ENCODE measurements at places on chromosomes 2 and 18.

GRCh38 chr18:42706618-42707017 is 408.9 kb downstream of the RIT2 start:
- no peak for DNase-seq

DNA sequence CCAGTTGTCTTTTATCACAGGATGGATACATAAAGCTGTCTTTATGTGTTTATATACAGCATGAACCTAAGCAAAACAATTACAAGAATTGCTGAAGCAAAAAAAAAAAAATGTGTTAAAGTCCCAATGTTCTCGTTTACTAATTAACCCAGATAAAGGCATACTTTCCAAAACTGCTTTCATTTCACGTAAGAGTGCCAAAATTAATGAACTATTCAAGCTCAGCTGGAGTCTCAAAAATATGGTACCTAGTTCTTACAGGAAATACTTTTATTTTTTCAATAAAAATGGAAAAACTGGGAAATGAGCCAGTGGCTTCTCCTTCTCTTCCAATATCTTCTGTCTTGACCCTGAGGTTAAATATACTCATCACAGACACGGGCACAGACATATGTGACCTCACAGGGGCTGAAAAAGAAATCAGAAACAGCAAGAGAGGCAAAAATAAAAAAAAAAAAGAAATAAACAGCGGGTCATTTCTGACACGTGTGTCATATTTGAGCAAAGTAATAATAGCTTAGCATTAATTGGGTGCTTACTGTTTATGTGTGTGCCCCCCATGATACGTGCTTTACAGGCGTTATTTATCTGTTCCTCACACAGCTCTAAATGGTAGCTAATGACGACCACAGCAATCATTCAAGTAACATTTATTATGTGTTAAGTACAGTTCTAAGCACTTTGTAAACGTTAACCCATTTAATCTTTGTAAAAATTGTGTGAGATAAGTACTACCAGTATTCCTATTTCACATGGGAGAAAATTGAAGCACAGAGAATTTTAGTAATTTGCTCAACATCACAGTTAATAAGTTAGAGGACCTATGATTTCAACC is 158.0 kb upstream of the MMADHC start:
- no peak for DNase-seq

DNA sequence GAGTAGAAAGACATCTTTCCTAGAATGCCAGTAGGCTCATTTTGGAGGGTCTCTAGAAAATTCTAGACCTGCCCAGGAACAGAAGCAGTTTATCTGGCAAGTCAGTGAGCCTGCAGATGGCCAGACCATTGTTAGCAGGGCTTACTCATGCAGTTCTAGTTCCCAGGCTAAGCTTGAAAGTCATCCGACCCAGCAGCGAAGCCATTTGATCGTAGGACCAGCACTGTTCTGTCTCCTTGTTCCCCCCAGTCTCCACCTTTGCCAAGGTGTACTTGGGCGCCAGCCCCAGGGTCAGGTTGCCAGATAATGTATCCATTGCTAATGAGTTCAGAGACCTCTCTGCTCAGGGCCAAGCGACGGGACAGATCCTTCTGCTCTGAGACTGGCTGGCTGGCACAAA is 70.1 kb downstream of the EPAS1 start:
- DNase-seq, result no peak

DNA sequence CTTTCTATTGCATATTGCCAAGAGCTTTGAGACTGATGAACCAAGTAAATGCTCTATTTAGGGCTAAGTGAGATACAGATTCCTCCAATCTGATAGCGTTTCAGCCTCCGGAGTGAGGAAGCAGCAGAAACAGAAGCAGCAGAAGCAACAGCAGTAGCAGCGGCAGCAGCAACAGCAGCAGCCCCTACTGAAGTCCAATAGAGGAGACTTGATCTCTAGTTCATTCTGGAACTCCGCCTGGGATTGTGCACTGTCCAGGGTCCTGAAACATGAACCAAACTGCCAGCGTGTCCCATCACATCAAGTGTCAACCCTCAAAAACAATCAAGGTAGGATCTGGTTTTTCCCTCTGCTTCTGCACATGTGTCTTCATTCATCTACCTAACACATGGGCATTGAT is at the start of gene DPP10:
Gene DPP10 (plus strand): TSS at position 132 of the 400 bp plus-strand sequence.
- DNase-seq, result no peak

DNA sequence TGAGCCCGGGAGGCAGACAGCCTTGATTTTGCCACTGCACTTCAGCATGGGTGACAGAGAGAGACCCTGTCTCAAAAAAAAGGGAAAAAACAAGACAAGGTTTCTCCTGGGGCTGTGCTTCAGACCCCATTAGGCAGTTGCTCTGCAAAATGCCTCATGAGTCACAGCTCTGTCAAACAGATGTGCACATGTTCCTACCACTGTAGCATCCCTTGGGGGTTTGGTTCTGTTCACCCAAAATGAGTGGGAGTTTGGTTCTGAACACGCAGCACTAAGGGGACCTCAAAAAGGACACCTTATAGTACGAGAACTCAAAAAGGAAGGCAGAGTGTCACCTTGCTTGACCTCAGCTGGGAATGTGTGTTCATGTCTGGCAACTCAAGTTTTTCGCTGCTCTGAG is 134.9 kb downstream of the RPIA start:
- DNase-seq, result no peak

GRCh38 chr2:64213532-64214275 is 69.5 kb upstream of the PELI1 start:
- no peak for DNase-seq

DNA sequence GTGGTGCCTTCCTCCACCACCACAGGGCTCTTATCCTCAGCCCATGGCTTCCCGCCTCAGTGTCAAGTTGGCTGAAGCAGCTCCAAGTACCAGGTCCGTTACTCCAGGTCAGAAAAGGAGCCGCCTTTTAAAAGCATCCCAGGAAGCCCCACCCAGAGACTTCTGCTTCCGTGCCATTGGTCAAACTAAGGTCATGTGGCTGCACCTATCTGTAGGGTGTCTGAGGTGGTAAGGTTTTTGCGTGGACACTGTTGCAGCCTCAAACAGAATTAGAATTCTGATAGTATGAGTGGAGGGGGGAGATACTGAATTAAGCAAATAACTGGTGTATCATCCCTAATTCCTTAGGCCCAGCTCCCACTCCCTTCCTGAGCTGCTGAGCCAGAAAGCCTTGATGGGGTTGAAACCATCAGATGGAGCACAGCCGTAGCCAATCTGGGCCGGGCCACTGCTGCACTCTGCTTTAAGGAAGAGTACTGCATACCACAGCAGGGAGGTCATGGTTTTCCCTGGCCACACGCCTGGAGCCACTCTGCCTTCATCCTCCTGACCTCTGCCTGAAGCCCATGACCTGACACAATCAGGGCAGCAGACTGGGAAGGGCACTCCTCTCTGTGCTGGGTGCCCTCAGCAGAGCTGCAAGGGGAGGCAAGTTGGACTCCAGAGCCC is 8.4 kb downstream of the TMEM247 start:
- DNase-seq, result no peak

- DNase-seq, result no peak
Measured at GRCh38 chr2:102030855-102031527, 39.2 kb downstream of the IL1R2 start.

DNA sequence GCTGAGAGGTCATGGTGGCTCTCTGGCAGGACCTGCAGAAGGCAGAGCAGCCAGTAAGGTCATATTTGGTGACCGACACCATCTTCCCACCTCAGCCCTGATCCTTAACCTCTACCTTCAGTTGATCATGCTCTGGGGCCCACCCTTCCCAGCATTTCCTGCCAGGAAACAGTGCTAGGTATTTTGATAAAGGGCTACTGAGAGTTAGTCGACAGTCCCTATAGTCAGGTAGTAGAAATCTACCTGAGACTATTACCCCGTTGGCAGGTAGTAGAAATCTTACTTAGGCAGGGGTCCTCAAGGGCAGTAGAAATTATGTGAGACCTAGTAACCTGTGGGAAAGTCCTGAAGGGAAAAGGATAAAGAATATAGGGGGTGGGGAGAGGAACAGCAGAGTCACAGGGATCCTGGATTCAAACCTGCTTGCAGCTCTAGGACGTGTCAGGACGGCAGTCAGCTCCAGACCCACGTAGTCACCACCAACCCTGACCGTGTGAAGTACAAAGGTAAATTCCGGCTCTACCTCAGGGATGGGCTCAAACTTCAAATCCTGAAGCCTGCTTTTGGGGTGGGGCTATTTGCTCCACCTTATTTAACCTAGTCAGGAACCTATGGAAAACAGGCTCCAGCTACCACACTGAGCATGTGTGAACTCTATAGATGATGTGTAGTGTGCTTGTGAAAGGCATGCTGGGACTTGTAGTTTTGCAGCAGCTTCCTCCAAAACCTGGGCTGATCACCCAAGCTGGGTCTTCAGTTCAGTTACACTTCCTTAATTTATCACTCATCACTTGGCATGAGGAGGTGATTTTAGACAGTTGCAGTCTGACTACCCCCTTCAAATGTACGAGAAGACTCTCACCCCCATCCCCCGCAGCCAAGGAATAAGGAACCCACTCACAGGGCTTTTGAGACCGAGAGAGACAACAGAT is at the start of gene DQX1:
Gene DQX1 (minus strand): TSS at position 515 of the 932 bp plus-strand sequence. CDS start 502 bp downstream, at position 13.
- DNase-seq, result no peak

DNA sequence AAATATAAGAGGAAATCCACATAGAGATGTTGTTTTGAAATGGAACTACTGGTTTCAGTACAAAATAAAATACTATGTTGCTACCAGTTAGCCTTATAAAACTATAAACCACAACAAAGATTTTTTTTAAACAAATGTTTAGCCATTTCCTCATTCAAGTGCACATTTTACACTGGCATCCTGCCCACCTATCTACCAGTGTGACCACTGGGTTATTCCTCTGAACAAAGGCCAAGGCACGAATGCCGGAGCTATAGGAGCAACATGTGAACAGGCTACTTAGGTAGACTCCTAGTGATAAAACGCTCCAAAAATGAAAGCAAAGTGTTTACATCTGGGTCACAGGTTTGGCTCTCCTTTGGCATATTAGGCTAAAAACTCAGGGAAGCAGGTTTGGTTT is 31.8 kb upstream of the SULT1C4 start:
- DNase-seq, result no peak

DNA sequence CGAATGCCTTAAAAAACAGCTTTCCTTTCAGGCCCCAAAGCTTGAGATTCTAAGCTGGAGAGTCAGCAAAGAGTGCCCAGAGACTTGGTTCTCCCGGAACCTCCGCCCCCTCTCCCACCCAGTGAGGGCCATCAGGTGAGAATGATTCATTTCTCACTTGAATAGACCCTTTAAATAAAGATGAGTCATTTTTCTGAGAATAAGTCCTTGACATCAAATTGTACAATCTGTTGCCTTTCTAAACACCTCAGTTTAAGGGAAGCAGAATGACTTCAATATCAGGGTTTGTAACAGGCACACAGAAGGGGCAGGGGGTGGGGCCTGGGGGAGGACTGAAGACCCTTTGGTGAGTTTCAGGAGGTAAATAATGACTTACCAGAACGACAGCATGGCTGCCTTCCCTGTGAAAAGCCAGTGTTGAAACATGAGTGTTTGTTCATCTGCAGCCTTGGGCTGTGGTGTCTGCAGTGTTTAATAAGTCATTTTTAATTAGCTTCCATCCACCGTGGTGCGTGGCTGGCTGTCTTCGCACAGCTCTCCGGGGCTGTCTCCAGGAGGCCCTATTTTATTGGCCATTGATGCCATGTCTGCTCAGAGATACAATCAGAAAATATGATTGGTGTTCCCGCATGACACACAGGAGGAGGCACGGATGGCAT is 134.9 kb upstream of the ZNF236 start:
- no peak for DNase-seq

- no peak for DNase-seq
Measured at GRCh38 chr2:223161873-223162458, 110.0 kb downstream of the KCNE4 start.

- no peak for DNase-seq
Measured at GRCh38 chr2:54520687-54521086, 64.6 kb downstream of the SPTBN1 start.

DNA sequence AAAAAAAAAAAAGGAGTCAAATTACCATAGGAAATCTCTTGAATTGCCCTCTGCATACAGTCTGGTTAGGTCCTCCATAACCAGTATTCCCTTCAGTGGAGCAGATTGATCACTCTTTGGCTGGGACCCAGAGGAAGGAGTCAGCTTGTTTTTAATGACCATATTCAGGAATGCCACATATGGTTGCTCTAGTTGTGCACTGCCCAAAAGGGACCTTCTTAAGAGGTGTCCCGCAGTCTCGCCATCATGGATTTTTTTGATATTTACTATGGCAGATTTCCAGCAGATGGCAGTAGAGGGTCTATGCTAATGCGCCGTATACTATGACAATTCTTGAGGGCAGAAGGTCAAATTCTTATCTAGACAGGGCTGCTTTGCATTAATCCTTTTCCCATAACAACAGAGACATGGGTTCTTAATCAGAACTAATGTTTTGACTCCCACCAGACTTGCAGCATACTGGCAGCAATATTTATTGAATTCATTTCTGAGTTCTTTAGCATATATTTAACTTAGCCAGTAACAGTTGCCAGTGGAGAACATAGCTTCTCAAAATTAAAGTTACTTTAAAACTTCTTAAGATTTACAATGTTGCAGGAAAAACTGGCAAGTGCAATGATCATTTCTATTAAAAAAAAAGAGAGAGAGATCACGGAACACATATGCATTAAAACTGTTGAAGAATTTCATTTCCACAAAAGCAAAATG is 31.8 kb upstream of the INPP4A start:
- peak; percentile 31 for DNase-seq

- no peak for DNase-seq
Measured at GRCh38 chr2:120551522-120551921, 184.1 kb upstream of the GLI2 start.

DNA sequence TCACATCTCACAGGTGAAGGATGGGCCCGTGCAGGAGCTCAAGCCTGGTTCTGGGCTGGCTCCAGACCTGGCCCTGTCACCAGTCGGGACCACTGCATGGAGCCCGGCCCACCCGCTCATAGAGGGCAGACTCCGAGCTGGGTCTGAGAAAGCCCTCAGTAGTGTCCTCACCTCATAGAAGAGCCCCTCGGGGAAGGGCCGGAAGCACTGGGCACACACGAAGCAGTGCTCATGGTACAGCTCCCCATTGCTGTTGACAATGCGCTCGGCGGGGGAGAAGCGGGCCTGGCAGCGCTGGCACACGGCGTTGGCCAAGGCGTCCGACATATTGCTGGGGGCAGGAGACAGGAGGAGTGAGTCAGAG is 11.3 kb downstream of the GPR17 start:
- no peak for DNase-seq

DNA sequence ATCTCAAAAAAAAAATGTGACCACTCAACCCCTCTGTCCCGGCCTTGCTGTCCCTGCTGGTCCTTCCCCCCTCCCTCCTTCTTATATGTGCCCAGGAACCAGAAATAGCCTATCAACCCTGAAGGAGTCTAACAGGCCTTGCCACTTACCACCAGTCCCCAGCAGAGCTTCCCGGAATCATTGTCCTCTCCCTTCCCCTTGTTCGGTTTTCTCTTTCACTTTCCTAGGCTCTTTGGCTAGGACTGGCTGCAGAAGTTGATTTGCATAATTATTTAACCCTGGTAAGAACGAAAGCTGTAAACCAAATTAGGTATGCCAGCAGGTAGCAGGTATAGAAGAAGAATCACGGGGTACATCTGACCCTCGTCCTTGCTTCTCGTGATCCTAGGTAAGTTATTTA is 72.6 kb upstream of the ZNF532 start:
- DNase-seq, result no peak

DNA sequence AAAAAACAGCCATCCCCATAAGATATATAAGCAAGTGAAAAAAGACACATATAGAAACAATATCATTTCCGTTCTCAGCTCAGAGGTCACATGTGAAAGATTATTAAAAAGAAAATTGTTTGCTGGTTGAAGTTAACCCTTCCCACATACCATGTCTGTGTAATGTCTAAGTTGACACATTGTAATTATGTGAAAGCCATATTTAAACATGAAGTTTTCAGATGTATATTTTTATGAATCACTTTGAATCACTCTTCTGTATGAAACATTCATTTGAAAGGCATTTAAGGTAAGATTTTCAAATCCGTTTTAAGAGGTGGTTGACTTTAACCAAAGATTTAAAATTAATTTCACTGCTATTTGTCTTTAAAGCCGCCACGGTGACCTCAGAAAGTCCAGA is 441.9 kb downstream of the RND3 start:
- no peak for DNase-seq
